A673 (cell line): ENCODE measurements at places on chromosomes 6 and 20. TPM values are rescaled to one million over a fixed set of nuclear protein-coding genes. Genes with fewer than 3 reads are reported as not detected.

- DNase-seq, result peak; percentile 93
Observed at GRCh38 chr20:58907320-58908137, 55.0 kb downstream of the GNAS start.

Gene CDH22
- not detected in 2 replicates for total RNA-seq

GRCh38 chr6:113805811-113806495 lies 51.2 kb upstream of the MARCKS start:
- no peak for DNase-seq

GRCh38 chr6:27862396-27863066 lies 49.7 kb downstream of the OR2B2 start:
- no peak for DNase-seq

- DNase-seq, result peak; percentile 72
Observed at GRCh38 chr6:106360410-106360988, at the start of gene CRYBG1. TSS of gene CRYBG1 (plus strand) at chr6:106360717. CDS start at chr6:106360909, 192 bp downstream.

- DNase-seq, result no peak
Observed at GRCh38 chr6:13272131-13273046, 55.9 kb downstream of the TBC1D7 start.

- DNase-seq, result no peak
Observed at GRCh38 chr20:37961066-37961465, 58.1 kb downstream of the VSTM2L start.

DNA sequence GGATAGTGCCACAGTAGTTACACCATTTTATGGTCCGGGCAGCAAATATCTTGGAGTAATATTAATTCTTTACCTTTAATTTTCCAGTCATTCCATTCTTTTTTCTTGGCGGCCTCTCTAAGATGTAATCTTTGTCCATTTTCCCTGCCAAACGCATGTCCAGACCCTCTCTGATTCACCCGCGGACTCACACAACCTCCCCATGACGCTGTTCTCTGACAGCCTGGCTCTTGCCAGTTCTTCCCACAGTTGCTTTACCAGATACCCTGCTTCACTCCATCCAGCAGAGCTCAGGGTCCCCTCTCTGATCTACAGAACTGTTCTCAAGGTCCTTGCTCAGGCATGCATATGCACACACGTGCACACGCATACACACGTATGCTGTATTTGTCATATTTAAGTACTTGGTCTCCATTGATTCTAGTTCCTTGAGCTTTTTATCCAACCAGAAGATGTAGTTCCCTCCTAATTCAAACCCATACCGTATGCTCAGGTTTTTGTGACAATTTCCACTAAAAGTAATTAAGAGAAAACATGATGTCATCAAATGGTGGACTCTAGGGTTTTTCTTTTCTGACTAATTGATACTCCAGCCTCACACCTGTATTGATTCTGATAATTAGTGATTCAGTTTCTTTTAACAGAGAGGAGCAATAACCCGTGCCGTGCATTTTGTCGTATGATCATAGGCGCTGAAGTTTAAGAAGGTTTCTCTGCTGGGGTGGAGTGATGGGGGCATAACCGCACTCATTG lies 10.0 kb downstream of the BPHL start:
- no peak for DNase-seq
